ENCODE measurements at places on chromosomes 6 and 20. TPM values are rescaled to one million over a fixed set of nuclear protein-coding genes. Genes with fewer than 3 reads are reported as not detected.

KATNA1 gene
- total RNA-seq = 13.6 TPM

SMLR1 gene
- not detected for total RNA-seq

KIF13A gene
- 19.4 TPM for total RNA-seq

CSNK2B gene
- 124 TPM for total RNA-seq

GRCh38 chr6:6950373-6951145, 157.2 kb upstream of the RREB1 start:
- no peak for DNase-seq
- H3K4me3 ChIP-seq = no peak overlapping the region
- H3K27ac ChIP-seq = no peak overlapping the region
- H3K27me3 ChIP-seq = no peaks in the 10 kb centered on the region
- no peaks in the 10 kb centered on the region for H3K36me3 ChIP-seq
- no peaks in the 10 kb centered on the region for H3K4me1 ChIP-seq

- peak; percentile 63 for DNase-seq
- peaks cover 24% of the 10 kb centered on the region for H3K36me3 ChIP-seq
- no peak overlapping the region for H3K27ac ChIP-seq
- no peak overlapping the region for H3K4me3 ChIP-seq
- no peaks in the 10 kb centered on the region for H3K27me3 ChIP-seq
Measured at GRCh38 chr20:45878076-45878761, 2.8 kb upstream of the ZSWIM1 start.

- H3K36me3 ChIP-seq = no peaks in the 10 kb centered on the region
- no peaks in the 10 kb centered on the region for H3K27me3 ChIP-seq
- no peak overlapping the region for H3K4me3 ChIP-seq
- H3K4me1 ChIP-seq = no peaks in the 10 kb centered on the region
- H3K27ac ChIP-seq = no peak overlapping the region
Measured at GRCh38 chr20:9286501-9287461, 217.9 kb downstream of the PLCB4 start.

DNA sequence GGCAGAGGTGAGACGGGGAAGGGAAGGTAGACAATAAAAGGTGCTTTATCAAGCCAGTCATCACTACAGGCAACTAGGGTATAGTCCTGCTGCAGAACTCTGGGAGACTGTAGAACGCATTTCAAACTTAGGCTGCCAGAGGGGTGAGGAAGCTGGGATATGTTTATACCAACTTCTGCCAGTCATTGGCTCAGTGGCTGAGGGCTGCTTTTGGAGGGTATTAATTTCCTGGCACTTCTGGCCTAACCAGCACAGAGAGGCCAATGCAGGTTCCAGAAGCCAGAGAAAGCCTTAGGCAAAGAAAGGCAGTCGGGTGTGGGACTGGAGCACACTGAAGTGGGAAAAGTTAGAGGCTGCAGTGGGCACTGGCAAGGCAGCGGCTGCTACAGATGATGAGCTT, 3.9 kb upstream of the CPNE5 start:
- no peak overlapping the region for H3K4me3 ChIP-seq
- H3K36me3 ChIP-seq = no peaks in the 10 kb centered on the region
- no peak overlapping the region for H3K27ac ChIP-seq
- DNase-seq = peak; percentile 20
- H3K4me1 ChIP-seq = peaks cover 28% of the 10 kb centered on the region

- H3K36me3 ChIP-seq = no peaks in the 10 kb centered on the region
- H3K4me3 ChIP-seq = no peak overlapping the region
- H3K4me1 ChIP-seq = no peaks in the 10 kb centered on the region
- DNase-seq = no peak
- H3K27ac ChIP-seq = no peak overlapping the region
Measured at GRCh38 chr6:114267897-114268296, 74.9 kb downstream of the HS3ST5 start.

GRCh38 chr20:36155991-36156390, 1.5 kb downstream of the EPB41L1 start:
- H3K27ac ChIP-seq = no peak overlapping the region
- no peaks in the 10 kb centered on the region for H3K36me3 ChIP-seq
- no peak for DNase-seq
- no peak overlapping the region for H3K4me3 ChIP-seq
- H3K27me3 ChIP-seq = peaks cover 27% of the 10 kb centered on the region

Measured in spleen (tissue), 13 donors.